Naive thymus-derived CD4-positive, alpha-beta T cell (primary cell): ENCODE measurements at places on chromosomes 3 and 15.

DNA sequence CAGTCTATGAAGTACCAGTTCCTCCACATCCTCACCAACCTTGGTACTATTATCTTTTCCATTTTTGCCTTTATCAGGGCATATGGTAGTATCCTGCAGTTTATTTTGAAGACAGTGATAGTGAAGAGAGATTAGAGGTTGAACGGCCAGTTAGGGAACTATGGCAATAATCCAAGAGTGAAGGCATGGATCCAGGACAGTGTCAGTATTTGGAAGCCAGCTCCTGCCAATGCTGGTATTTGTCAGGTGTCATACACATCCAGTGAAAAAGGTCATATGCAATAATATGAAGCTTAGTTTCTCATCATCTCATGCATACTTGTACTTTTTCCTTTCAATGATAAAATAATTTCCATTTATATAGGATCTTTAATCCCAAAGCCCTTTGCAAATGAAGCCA, 56.8 kb upstream of the KCNMB2 start:
- no peak for DNase-seq

- DNase-seq, result no peak
Measured at GRCh38 chr3:13045241-13045903, 27.9 kb downstream of the IQSEC1 start.

GRCh38 chr3:40386213-40386612, 771 bp upstream of the ENTPD3 start:
- no peak for DNase-seq

GRCh38 chr3:140585828-140586227, 92.0 kb upstream of the TRIM42 start:
- DNase-seq, result no peak

- no peak for DNase-seq
Measured at GRCh38 chr3:194081826-194082225, 54.1 kb upstream of the HES1 start.

DNA sequence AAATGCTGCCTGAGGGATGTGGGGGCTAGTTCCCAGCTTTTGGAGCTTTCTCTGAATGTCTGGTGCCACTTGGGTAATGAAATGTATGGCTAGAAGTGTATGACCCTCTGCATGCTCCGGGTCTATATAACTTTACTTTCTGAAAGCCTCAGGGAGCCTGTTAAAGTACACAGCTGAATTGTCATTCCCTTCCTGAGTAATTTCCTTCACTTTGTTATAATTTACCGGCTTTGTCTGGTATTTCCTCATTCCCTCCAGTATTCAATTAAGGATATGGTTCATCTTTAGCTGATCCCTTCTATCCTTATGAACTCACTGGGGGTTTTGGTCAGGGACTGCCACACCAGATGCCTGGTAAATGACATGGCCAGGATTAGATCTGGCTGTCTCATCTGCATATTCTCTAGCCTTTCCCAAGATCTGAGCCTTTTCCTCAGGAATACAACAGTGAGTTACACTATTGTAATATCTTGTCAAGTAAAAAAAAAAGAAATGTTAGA, 620.3 kb downstream of the ZPLD1 start:
- DNase-seq, result no peak

DNA sequence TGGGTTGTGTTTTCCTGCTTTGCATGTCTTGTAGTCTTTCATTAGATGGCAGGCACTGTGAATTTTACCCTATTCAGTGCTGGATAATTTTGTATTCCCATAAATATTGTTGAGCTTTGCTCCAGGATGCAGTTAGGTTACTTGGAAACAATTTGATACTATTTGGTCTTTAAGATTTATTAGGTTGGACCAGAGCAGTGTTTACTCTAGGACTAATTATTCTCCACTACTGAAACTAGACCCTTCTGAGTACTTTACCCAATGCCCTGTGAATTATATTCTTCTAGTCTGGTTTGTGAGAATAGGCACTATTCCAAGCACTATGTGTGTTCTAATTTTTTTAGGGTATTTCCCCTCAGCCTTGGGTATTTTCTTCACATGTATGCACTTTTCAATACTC, 37.8 kb upstream of the TASOR start:
- no peak for DNase-seq

DNA sequence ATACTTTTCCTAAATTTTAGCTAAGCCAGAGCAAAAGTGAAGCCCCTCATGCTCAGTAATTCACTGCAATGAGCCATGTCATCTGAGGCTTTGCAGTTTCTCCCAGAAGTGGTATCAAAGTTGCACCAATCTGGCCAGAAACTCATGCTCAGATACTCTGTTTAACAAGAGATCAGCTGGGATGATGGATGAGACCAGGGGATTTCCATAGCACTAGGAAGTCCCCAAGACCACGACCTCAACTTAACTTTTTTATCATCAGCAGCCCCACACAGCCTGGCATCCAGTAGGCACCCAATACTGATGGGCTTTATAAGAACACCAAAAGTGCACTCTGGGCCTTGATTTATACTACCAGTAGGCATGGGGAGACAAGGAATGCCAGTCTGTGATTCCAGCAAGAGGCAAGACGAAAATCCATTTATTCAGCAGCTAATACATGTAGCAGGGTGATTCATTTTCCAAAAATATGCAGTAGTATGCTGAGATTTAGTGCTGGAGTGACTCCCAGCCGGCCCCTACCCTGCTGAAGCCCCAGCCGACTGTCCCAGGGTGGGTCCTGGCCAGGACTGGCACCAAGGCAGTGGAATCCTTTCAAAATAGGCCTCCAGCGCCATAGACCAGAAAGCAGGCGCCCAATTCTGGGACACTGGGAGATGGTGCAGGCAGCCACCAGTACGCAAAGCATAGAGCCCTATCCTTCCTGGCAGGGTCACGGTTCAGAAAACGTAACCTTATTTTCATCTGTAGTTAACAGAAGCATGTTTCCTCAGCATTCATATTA, 612 bp upstream of the LDHAL6B start:
- DNase-seq, result no peak

DNA sequence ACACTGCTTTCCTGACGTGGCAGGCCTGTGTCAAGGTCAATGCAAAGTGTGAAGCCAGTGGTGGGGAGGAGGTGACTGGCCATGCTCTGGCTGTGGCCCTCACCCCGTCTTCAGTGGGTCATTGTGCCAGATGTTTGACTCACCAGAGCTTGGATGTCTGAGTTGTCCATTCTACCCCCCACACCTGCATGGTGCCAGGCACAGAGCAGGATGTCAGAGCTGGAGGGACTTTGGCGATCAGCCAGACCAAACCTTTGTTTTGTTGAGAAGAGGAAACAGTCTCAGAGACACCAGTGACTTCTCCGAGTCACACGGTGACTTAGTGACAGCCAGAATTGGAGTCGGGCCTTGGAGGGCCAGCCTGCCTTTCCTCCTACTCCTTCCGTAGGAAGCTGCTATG, 49.5 kb downstream of the SMAD6 start:
- DNase-seq, result no peak

DNA sequence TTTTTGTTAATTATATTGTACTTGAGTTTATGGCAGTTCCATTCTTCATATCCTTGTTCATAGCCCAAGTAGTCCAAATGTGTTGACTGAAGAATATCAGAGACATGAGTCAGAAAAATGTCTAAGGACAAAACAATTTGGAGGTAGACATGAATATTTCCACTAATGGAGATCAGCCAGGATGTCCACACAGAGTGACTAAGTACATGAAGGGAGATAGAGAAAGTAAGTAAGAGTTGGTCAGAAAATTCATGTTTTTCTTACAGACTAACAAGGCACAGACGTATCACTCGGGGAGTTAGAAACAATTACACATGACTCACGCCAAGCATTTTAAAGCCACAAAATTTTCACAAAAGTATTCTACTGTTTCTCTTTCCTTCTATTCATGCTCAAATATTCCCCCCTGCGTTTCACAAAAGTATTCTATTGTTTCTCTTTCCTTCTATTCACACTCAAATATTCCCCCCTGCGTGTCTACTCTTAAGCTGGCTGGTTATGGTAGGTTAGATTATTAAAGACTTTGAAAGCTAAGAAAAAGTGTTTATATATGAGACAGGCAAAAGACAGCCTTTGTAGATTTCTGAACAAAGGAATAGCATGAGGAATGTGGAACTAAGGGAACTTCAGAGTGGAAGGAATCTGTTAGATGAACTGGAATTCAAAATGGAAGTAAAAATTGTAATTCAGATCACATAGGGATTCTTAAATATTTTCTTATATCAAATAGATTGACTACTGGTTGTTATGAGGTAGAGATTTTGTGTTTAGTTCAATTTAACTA, 648.7 kb upstream of the CCDC54 start:
- no peak for DNase-seq

GRCh38 chr3:67028001-67028784, 30.1 kb downstream of the KBTBD8 start:
- no peak for DNase-seq

DNA sequence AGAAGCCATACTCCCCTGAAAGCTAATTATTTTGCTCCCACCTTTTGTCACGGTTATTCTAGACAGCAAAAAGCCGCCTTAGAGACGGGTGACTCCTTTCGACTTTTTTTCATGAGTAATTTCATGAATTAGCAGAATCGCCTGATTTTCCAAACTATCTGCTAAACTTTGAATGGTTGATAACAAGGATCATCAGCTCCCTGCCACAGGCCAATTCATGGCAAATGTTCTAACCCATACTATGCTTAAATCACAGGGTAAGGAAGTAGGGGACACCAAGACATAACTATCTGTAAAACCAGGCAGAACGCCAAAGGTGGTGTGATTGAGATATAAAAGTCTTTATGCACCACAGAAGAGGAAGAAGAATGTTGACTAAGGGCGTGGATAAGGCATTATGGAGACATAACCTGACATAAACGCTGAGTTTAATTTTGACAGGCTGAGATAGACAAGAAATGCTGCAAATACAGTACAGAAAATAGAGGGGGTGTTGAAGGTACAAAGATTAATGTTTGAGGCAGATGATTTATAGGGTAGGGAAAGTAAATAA, 891 bp upstream of the DMXL2 start:
- no peak for DNase-seq

GRCh38 chr15:96331144-96331944, 844 bp downstream of the NR2F2 start:
- DNase-seq, result no peak

- DNase-seq, result no peak
Measured at GRCh38 chr15:69393831-69394491, 20.2 kb upstream of the KIF23 start.

DNA sequence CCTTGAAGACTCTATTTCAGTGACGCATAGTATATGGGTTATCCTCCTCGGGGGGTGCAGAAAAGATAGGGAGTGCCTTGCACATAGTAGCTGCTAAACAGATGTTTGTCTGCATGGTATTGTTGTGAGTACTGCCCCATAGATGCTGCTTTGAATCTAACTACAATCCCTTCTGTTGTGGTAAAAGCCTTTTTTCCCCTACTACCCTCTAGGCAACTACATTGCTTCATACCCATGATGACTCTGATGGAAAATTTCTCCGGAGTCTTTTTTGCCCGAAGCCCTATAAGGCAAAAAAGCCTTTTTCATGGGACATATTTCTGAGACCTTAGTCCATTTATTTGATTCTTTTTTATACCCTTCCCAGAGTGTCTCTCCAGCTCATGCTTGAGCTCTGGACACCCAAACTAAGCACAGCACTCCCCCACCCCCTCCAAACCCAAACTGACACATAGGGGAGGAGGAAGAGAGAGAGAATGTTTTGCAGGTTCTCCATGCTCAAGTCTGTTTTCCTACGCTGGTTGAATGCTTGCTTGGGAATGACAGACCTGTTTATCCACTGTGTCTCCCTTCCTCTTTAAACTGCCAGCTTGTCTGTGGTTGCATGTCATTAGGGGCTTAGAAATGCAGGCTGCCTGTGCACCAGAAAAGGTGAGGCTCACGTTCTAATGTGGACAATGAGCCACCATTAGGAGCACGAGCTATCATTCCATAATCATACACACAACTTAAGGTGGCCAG, 52.9 kb downstream of the LRTM1 start:
- DNase-seq, result no peak

- DNase-seq, result no peak
Measured at GRCh38 chr15:56207711-56208110, 36.0 kb downstream of the RFX7 start.

GRCh38 chr15:74826364-74826819, at the start of gene CPLX3:
Gene CPLX3, plus strand, starts transcription at chr15:74826627. Its CDS starts 77 bp downstream, at chr15:74826704.
- DNase-seq, result peak; percentile 68

DNA sequence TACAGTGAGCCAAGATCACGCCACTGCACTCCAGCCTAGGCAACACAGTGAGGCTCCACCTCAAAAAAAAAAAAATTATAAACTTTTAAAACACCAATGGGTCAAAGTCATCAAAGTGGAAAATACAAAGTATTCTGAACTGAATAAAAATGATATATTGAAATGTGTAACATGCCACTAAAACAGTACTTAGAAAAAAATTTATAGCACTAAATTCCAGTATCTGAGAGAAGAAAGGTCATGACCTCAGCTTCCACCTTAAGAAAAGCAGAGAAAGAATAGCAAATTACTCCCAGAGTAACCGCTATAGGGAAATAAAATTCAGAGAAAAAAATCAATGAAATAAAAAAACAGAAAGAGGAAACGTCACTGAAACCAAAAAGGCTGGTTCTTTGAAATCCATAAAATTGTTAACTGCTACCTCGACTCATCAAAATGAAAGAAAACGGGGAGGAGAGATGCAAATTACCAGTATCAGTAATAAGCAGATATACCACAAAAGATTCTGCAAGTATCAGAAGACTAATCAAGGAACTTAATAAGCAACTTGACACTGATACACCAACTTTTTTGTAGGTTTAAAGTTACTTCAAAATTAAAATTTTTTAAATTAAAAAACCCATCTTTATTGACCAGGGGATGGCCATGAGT, 20.8 kb downstream of the ATP13A3 start:
- no peak for DNase-seq

- no peak for DNase-seq
Measured at GRCh38 chr3:175260145-175260794, 401.1 kb downstream of the NAALADL2 start.
